ENCODE measurements at places on chromosomes 7 and 10.

DNA sequence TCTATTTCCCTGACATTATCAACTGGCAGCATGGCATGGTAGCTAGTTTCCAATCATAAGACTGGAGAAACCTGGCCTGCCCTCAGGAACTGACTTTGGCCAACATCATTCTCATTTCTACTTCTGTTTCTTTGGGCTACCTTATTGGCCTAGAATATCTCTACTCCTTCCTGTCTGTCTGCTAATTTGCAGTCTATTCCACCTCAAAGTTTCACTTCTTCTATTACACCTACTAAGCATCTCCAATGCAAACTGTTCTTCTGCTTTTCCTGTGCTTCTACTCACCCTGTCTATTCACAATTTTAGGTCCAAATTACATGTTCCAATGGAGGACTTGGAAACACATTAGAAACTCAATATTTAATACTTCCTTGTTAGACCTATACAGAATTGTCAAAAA, 65.6 kb downstream of the ZNF503 start:
- H3K36me3 ChIP-seq = no peaks in the 10 kb centered on the region
- no peak for DNase-seq

DNA sequence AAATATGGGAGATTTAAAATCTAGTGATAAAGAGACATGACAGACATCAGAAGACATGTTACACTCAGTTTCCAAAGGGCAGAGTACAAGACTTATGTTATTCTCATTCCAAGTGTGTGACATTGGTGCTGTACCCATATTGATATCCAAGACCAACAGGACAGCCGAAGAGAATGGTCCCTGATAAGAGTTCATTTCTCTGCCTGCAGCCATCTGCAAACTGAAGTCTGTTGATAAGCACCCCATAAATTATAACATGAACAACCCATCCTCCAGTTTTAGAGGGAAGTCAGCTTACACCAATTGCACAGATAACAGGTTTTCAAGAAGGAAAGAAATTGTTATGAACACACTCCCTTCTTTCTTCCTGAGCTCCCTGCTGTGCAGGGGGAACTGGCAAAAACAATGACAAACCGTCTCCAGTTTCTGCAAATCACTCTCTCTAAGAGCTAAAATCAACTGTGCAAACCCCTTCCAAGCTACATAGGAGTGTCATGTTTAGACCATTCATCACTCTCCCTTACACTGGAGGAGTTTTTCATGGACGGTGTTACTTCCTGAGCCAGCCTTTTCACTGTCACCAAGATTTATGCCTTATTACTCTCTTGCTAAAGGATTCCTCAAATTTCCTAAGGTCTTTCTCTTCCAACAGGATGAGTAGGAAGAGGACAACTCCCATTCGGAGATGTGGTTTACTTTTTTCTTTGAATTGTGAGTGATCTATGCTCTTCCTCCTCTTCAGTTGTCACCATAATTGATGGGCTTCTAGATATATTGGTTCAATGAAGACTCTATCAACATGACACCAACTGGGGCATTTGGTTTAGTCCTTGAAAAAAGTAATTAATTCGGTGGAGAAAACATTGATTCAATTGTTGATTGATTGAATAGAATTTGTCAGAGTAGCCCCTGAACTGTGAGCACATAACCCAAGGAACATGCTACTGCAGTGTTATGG, 80.3 kb upstream of the FAM171A1 start:
- H3K4me1 ChIP-seq = no peaks in the 10 kb centered on the region
- H3K27me3 ChIP-seq = peaks cover 4% of the 10 kb centered on the region
- H3K4me3 ChIP-seq = no peak overlapping the region
- H3K36me3 ChIP-seq = no peaks in the 10 kb centered on the region

DNA sequence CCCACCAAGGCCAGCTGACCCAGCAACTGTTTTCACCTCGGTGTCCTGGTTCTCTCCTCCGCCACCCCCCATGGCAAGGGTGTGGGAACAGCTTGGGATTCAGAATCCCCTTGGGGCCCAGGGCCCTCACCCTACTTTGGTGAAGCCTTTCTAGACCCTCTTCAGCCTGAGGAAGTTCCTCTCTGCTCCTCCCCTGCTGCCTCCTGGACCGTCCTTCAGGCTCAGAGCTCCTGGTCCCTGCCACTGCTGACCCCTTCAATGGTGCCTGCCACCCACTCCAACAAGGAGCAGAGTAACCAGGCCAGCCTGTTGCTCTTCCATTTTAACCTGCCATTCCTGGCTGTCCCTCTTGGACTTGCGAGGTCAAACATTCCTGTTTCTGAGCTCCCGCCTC, 72.0 kb upstream of the SMNDC1 start:
- H3K27ac ChIP-seq = peak overlapping the region; percentile 62
- H3K27me3 ChIP-seq = no peaks in the 10 kb centered on the region
- no peak for DNase-seq
- no peaks in the 10 kb centered on the region for H3K4me1 ChIP-seq
- H3K4me3 ChIP-seq = no peak overlapping the region

GRCh38 chr7:36752026-36752711, 27.9 kb upstream of the AOAH start:
- no peaks in the 10 kb centered on the region for H3K36me3 ChIP-seq
- DNase-seq = no peak
- no peak overlapping the region for H3K27ac ChIP-seq
- H3K27me3 ChIP-seq = no peaks in the 10 kb centered on the region
- no peak overlapping the region for H3K4me3 ChIP-seq

- no peaks in the 10 kb centered on the region for H3K36me3 ChIP-seq
- H3K4me1 ChIP-seq = no peaks in the 10 kb centered on the region
- no peak for DNase-seq
- no peak overlapping the region for H3K4me3 ChIP-seq
- H3K27ac ChIP-seq = no peak overlapping the region
- H3K27me3 ChIP-seq = no peaks in the 10 kb centered on the region
These were observed 141.9 kb downstream of the PRKG1 start for GRCh38 chr10:51215951-51216834.

DNA sequence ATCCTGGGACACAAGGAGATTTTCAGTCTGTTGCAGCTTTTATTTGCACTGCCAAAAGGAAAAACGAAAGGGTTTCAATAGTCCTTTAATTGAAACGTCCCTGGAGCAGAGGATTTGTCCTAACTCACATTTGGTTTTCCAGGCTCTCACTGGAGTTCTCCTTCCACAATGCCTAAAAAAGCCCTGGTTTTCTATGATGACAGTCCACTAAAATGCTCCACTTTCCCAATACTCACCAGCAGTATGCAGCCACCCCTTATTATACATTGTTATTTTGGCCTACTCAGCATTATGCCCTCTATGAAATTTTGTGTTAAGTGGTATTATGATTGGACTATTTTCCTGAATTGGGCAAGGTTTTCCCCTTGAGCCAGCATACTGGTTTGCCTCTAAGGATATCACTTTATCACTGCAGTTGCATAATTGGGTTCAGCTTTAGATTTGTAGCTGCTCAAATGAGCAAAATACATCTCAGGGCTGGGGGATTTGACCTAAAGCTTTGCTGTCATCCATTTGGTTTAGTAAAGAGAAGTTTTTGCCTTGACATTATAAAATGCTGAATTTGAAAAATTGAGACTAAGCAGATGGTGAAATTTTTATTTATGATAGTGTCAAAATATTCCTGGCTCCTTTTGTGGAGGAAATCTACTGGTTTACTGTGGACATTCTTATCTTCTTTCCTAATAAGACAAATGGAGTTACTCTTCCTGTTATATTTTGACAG, 239.2 kb downstream of the RNLS start:
- no peaks in the 10 kb centered on the region for H3K36me3 ChIP-seq
- H3K4me3 ChIP-seq = no peak overlapping the region
- no peak overlapping the region for H3K27ac ChIP-seq

- no peak overlapping the region for H3K4me3 ChIP-seq
- no peak for DNase-seq
- H3K27ac ChIP-seq = no peak overlapping the region
- H3K4me1 ChIP-seq = peaks cover 39% of the 10 kb centered on the region
These were observed 7.9 kb downstream of the LDB1 start for GRCh38 chr10:102112210-102112817.

- DNase-seq = no peak
- H3K4me1 ChIP-seq = no peaks in the 10 kb centered on the region
- no peaks in the 10 kb centered on the region for H3K27me3 ChIP-seq
- no peak overlapping the region for H3K4me3 ChIP-seq
- H3K27ac ChIP-seq = no peak overlapping the region
- H3K36me3 ChIP-seq = no peaks in the 10 kb centered on the region
These were observed 26.4 kb upstream of the KNDC1 start for GRCh38 chr10:133133471-133134231.

DNA sequence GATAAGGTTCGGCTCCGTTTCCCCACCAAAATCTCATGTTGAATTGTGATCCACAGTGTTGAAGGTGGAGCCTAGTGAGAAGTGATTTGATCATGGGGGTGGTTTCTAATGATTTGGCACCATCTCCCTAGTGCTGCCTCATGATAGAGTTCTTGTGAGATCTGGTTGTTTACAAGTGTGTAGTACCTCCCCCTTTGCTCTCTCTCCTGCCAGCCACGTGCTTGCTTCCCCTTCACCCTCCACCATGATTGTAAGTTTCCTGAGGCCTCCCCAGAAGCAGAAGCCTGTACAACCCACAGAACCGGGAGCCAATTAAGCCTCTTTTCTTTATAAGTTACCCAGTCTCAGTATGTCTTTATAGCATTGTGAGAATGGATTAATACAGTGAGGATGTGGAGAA, 12.1 kb upstream of the LRGUK start:
- no peaks in the 10 kb centered on the region for H3K4me1 ChIP-seq
- no peaks in the 10 kb centered on the region for H3K36me3 ChIP-seq
- no peak overlapping the region for H3K4me3 ChIP-seq
- H3K27ac ChIP-seq = no peak overlapping the region
- no peak for DNase-seq

DNA sequence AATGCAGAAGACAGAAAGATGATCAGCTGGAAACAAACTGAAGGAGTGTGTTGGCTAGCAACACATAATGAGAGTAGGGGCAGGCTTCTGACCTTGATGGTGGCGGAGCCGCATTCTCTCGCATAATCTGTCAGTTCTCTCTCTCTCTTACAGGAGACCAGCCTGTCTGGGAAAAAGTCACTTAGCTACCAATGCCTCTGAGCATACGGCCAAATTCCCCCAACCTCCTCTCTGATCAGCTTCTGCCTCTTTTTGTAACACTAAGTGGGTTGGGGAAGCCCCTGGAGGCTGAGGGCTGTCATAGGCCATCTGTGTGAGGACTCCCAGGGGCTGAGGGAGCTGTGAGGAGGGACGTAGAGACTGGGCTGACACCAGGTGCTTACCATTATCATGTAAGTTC, 104.6 kb downstream of the HIPK2 start:
- H3K4me1 ChIP-seq = no peaks in the 10 kb centered on the region
- H3K4me3 ChIP-seq = no peak overlapping the region
- DNase-seq = no peak
- no peaks in the 10 kb centered on the region for H3K36me3 ChIP-seq
- no peak overlapping the region for H3K27ac ChIP-seq

GRCh38 chr10:6034371-6034770, 27.8 kb downstream of the IL2RA start:
- H3K36me3 ChIP-seq = no peaks in the 10 kb centered on the region
- peak overlapping the region; percentile 26 for H3K27ac ChIP-seq

- H3K4me1 ChIP-seq = no peaks in the 10 kb centered on the region
- no peak overlapping the region for H3K27ac ChIP-seq
- no peaks in the 10 kb centered on the region for H3K27me3 ChIP-seq
These were observed 492.9 kb upstream of the FOXK1 start for GRCh38 chr7:4189131-4189570.

DNA sequence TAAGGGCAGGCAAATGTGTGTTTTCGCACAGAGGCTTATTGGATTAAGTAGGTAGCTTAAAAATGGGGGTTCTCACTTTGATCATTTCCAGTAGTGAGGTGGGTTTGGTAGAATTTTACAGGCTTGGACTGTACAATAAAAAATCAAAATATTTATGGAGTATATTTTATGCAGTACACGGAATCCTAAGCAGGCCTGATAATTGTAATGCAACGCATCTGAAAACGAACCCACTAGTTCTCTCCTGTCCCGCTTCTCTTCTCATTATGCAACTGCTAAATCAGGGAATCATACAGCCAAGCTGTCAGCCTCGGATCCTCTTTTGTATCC, 377 bp upstream of the POLR1F start:
- peaks cover 22% of the 10 kb centered on the region for H3K4me1 ChIP-seq
- no peak for DNase-seq
- H3K36me3 ChIP-seq = no peaks in the 10 kb centered on the region
- H3K27me3 ChIP-seq = no peaks in the 10 kb centered on the region
- H3K27ac ChIP-seq = no peak overlapping the region

Measured in left lung (tissue), 14 donors.